SHP77 treated with DMSO at 0.1 percent for 48 hours (cell line): ENCODE measurements at places on chromosomes 5 and 9.

- DNase-seq: no peak
These were observed 59.1 kb downstream of the ATP10B start for GRCh38 chr5:160792732-160793529.

DNA sequence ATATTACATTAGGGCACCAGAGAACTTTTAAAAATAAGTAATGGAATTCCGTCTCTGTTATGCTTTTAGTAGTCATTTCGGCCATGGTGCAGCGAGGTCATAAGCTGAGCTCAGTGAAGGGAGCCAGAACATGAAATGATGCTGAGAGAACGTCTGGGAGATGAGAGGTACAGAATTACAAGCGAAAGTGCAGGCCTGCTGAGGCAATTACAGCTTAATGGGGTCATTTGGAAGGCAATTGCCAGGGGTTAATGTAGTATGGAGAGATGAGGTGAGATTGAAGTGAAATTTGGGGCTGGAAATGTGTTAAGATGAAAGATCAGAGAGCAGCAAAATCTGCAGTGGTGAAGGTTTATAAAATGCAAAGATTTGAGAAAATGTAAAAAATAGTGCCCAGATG lies 96.5 kb downstream of the PBX3 start:
- DNase-seq: no peak

- DNase-seq: no peak
These were observed 18.8 kb downstream of the NMRK1 start for GRCh38 chr9:75069171-75069570.

- DNase-seq: no peak
These were observed 12.8 kb upstream of the TEX48 start for GRCh38 chr9:114694719-114695269.

DNA sequence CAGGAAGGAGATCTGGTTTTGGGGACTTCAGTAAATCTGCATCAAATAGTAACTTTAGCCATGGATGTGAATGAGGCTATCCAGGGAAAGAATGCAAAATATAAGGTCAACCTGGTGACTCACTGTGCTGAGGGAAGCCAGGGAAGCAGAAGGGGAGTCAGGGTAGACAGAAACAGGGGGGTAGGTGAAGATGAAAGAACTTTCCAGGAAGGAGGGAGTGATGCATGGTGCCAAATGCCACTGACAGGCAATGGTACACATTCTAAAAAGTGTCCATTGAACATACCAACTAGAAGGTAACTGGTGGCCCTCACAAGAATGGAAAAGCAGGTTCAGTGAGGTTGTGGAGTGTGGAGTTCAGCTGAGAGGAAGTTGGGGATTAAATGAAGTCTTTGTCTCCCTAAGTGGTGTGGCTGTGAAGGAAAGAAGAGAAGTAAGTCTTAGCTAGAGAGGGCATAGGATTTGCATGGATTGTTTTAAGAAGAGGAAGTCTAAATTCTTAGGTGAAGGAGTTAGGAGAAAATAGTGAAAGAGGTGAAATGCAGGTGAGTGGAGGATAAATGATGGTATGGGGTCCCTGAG lies 35.5 kb downstream of the PALM2AKAP2 start:
- DNase-seq: no peak

DNA sequence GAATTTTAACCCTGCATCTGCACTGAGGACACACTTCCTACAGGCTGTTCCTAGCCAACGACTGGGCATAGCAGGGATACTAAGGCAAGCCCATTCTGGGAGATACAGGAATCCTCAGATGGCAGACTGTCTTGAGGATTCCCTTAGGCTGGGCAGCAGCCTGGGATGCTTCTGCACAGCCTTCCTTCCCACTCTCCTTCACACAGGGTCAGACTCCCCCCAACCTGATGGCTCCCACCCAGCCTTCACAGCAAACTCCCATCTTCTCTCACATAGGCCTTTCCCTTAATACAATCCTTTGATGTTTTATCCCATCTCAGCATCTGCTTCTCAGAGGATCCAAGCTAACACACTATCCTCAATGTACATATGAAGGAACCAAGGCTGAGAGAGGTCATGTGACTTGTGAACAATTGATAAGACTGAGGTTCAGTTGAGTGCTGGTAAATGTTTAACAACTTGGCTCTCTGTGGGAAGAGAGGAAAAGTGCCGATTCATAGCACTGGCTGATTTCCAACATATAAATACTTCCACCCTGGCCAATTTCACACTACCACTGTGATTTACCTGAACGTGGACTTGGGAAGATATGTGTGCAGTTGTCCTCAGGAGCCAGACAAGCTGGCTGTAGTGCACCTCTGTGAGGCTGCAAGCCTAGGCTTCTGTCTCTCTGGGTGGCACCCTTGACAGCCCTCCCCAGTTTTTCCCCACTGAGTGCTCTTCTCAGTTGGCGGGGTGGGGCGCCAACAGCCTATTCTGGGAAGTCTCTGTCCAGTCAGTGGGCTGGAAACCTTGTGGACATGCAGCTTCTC lies 120.2 kb upstream of the TRIM32 start:
- no peak for DNase-seq
